ENCODE measurements at places on chromosomes 3 and 15.

DNA sequence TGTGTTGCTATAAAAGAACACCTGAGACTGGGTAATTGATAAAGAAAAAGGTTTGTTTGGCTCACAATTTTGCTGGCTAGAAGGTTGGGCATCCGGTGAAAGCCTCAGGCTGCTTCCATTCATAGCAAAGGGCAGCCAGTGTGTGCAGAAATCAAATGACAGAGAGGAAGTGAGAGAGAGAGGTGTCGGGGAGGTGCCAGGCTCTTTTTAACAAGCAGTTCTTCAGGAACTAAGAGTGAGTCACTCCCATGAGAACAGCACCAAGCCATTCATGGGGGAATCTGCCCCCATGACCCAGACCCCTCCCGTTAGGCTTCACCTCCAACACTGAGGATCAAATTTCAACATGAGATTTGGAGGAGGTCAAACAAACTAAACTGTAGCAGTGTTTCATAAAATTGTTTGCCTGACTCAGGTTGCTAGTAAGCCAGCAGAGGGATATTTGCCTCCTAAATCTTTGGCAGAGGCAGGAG is 4.5 kb upstream of the PARP15 start:
- no peak for DNase-seq

- DNase-seq = no peak
These were observed 98.3 kb upstream of the VGLL3 start for GRCh38 chr3:87088993-87089841.

- DNase-seq = no peak
These were observed 352.6 kb upstream of the NDN start for GRCh38 chr15:24039683-24040082.

GRCh38 chr3:49674497-49674983 is 389 bp downstream of the APEH start:
- DNase-seq = no peak

GRCh38 chr3:135106445-135106844 is 311.4 kb downstream of the EPHB1 start:
- no peak for DNase-seq

DNA sequence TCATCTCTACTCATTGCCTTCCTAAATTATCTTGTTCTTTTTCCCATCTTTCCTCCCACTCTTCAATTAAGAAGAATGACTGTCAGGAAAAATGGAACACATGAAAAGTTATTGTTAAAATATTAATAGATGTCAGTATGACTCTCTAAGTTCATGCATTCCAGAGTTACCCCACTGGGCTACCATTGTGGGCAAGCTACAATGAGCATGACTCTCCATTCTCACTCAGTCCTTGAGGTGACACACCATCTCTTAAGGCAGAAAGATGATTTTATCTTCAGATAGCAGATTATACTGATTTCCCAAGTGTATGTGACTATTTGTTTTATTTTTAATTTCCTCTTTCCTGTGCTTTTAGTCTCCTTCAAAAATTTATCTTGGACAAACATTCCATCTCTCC is 144.3 kb downstream of the ALCAM start:
- DNase-seq = no peak

GRCh38 chr3:150779402-150779858 is 16.5 kb upstream of the SIAH2 start:
- DNase-seq = no peak

DNA sequence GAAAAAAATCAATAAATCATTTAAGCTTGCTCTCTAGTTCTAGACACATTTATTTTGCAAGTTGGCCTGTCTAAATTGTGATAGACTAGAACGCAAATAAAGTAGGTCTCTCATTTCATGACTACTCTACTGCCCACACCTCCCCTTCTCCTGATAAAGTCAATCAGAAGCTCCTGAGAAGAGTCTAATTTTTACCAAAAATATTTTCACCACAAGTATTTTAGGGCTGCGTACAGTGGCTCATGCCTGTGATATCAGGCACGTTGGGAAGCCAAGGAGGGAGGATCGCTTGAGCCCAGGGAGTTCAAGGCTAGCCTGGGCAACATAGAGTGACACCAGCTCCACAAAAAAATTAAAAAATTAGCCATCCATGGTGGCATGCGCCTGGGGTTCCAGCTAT is 136.5 kb downstream of the TBC1D5 start:
- no peak for DNase-seq

DNA sequence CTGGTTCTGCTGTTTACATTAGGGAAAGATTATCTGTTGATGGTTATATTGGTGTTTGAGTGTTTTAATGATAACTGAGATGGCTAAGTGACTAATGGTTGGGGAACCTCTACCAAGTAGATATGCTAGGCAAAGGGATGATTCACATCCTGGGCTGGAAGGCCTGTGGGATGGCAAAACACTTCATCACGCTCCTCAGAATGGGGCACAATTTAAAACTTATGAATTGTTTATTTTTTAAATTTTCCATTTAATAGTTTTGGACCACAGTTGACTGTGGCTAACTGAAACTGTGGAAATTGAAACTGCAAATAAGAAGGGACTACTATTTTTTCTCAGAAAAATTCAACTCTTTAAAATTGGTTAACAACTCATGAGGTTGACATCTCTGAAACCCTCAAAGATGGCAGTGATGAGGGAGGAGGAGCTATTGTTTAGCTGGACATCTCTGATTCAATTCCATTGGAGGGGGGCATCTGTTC is 100.5 kb upstream of the ZBED2 start:
- no peak for DNase-seq

GRCh38 chr15:32723171-32723948 is 5.6 kb downstream of the GREM1 start:
- DNase-seq = no peak

- DNase-seq = no peak
These were observed 198.3 kb downstream of the ADAMTS9 start for GRCh38 chr3:64489361-64490044.

- DNase-seq = no peak
These were observed 85.1 kb upstream of the TRA2B start for GRCh38 chr3:186022931-186023330.

GRCh38 chr15:82849556-82850512 is 40.4 kb downstream of the WHAMM start:
- no peak for DNase-seq

DNA sequence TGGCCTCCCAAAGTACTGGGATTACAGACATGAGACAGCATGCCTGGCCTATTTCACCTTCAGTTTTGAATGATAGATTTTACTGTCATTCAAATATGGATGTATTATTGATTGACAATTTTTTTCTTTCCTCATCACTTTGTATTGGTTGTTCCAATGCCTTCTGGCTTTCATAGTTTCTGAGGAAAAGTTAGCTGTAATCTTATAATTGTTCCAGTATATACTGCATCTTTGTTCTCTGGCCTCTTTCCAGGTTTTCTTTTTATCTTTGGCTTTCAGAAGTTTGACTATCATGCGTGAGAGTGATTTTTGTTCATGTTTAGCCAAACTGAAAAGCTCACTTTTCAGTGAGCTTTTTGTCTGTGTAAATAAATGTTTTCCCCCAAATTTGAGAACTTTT is 157.1 kb downstream of the RSRC1 start:
- DNase-seq = no peak

GRCh38 chr3:64080616-64081234 is 57.4 kb upstream of the PSMD6 start:
- no peak for DNase-seq

DNA sequence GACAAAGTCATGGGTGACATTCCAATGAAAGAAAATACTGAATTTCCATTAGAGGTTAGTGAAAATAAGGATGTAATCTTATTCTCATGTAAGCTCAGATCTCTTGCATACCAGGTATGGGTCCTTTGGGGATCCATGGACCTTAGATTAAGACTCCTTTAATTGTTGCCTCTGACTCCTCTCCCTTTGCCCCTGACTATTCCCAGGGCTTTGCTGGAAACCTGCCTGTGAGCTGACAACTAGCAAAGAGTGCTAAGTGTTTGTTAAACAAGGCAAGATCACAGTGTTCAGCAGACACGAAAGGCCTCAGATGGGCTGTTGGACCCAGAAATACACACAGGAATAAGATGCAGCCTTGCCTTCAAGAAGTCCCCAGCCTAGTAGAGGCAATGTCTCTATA is 32.1 kb downstream of the ACKR2 start:
- no peak for DNase-seq

DNA sequence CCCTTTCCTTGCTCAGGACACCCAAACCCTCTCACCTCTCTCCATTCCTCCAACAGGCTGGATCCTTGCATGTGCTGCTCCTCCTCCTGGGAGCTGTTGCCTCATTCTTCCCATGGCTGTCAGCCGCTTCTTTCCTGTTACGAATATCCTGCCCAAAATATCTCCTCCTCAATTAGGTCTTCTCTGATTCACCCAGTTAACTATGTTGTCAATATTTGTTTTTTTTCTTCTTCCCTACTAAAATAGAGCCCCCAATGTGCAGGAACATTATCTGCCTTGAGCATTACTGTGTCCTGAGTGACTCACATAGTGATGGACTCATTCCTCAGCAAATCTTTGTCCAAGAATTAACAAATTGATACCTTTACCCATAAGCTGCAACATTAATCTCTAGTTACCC is 357.2 kb downstream of the CLSTN2 start:
- no peak for DNase-seq

DNA sequence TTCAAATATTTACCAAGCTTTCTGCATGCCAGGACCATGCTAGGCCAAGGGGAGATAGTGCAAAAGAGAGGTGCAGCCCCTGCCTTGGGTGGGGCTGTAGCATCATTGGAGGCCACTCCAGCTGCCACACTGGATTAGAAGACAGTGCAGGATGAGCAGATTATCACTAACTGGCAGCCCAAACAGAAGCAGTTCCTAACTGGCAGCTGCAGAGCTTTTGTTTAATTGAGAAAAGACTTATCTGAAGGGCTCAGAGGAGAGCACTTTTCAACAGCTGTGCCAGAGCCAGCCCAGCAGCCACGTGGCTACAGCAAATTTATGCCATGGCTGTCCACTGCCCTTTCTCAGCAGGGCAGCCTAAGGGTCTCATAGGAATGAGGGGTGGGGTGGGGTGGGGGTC is 13.5 kb upstream of the ACSBG1 start:
- no peak for DNase-seq

GRCh38 chr3:172622916-172623700 is 87.8 kb downstream of the NCEH1 start:
- DNase-seq = peak; percentile 18

DNA sequence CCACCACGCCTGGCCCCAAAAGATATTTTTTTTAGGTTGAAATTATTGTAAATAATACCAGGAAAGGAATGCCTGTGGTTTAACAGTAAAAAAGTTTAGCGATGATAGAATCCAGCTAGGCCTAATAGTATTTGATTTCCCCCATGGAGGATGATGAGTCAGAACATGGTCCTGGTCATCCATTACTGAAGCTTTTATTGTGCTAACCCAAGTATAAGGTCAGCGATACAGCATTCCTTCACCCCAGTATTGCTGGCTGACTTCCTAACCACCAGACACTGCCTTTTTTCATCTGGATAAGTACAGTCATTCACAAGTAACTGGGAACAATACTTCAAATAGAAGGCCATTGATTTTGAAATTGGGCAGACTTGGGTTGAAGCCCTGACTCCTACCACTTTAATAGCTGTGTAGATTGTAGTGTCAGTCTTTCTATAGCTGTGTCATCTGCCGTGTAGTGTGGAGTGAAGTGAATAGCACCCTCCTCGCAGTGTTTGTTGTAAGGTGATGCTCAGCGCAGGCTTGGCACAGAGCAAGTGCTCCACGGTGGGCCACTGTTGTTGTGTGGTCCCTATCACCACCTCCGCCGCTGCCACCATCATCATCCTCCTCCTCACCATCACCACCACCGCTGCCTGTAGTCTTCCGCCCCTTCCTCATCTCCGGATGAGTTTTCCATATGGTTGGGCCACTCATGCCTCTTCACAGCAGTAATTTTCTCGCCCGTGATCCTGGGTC is 436.0 kb upstream of the TPM1 start:
- no peak for DNase-seq

GRCh38 chr15:78316283-78317083 is 17.1 kb upstream of the SKIC8 start:
- no peak for DNase-seq
